ENCODE measurements at places on chromosomes 3 and 15. TPM values are rescaled to one million over a fixed set of nuclear protein-coding genes. Genes with fewer than 3 reads are reported as not detected.

Gene SLC24A1
- total RNA-seq = 8.2 TPM

DNA sequence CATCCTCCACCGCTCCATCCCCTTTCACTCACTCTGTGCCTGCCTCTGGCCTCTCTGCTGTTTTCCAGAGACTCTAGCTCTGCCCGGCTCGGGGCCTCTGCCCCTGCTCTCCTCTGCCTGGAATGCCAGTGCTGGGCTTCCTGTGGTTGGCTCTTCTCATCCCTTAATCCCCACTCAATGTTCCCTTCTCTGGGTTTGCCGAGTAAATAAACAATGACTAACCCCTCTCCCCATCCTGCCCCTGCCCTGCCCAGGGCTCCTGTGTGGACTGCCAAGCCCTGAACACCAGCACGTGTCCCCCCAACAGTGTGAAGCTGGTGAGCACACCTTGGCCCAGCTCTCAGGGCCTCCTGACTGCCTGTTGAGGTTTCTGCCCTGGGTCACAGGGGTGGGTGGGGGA lies 12.2 kb downstream of the STAB1 start:
- peak; percentile 61 for DNase-seq

Gene WDR72
- not detected for total RNA-seq

DNA sequence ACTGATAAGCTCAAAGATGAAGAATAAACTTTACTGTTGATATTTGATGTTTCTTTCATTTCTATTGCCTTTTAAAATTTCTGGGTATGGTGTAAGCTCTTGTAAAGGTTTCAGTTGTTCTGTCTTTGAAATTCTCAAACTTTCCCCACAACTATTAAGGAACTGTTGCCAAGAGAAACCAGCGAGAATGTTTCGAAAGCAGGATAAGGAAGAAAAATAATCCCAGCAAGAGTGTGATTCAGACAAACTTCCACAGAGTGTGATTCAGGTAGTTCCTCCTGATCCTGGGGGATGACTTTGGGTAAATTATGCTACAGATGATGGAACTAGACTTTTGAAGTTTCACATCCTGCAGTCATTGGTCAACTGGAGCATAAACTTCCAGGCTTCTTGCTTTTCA lies 632.0 kb downstream of the NSUN3 start:
- DNase-seq = no peak

DNA sequence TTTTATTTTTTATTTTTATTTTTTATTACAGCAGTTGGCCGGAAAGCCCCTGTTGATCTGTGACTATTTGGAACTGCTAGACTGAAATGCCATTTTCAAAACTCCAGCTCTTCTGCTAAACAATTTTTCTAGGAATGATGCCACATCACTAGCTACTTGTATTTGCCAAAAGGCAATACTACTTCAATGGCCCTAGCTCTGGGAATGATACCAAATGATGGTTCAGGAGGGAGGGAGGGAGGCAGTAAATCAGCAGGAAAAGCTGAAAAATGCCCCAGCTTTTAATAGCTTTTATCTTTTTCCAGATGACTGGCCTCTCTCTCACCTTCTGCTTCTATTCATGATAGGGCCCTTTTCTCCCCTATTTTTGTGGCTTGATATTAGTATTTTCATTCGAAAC lies 2.6 kb upstream of the CHL1 start:
- DNase-seq = no peak

GRCh38 chr3:152121270-152121636 lies 147.5 kb upstream of the MBNL1 start:
- no peak for DNase-seq

Gene KY
- not detected for total RNA-seq

GRCh38 chr3:169158379-169158778 lies 505.1 kb downstream of the MECOM start:
- no peak for DNase-seq

DNA sequence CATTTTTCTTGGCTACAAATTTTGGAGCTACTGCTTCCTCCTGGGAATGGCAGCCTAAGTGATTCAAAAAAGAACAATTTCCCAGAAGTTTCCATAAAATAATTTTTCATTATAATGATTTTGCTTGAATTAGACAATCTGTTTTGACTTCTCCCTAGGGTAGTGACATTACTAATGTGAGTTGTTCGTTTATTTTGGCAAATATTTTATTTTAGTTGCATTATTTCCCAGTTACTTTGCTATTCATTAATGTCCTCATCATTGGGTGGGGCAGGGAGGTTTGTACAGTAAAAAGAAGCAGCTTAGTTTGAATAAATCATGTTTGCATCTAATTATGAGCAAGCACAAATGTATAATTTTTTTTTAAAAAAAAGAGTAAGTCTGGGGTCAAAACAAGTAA lies 686.6 kb downstream of the ROBO2 start:
- DNase-seq = no peak

Gene LRRN1
- total RNA-seq = not detected

Gene PROK2
- total RNA-seq = not detected

DNA sequence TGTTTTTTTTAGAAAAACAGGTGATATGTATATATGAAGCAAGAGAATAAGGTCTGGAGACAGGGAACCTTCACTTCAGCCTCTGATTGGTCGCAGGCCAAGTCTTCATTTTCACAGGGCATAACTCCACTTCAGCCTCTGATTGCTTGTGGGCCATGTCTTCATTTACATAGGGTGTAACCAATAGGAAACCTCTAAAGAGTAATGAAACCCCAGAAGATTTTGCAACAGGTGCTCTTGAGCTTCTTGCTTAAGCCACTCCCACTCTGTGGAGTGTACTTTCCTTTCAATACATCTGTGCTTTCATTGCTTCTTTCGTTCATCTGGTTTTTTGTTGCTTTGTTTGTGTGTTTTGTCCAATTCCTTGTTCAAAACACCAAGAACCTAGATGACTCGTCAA lies 22.6 kb upstream of the SCG3 start:
- no peak for DNase-seq

Gene GOLGA6L6
- not detected for total RNA-seq

DNA sequence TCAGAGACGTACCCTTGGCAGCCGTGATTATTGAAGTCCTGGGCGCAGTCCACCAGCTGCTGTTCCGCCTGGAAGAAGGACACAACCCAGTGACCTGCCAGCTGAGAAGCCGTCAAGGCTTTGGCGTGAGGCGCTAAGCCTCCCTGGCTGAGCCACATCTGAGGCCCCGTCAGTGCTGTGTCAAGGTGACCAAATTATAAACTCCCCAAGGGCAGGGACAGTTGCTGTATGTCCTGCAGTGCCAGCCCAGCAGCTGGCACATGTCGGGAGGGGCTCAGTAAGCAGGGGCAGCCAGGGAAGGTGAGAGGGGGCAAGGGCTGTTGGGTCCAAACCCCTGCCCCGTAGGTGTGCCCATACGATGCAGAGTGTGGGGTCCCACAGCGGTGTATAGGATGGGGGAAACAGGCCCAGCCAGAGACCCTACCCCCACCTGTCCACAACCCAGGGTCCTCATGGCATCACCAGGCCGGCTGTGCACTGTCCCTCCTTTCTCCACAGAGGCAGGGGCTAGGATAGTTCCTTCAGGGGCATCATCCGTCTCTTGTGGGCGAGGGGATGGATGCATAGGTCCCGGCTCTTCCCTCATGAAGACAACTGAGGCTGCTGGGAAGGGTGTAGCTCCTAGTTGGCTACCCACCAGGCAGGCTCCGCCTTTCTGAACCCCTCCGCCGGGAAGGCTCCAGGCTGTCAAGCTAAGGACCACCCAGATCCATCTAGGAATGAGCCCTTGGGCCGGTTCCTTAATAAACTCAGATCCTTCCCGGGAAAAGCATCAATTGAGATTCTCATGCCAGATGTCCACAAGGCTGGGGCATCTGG lies 13.2 kb downstream of the CTSH start:
- DNase-seq = no peak

DNA sequence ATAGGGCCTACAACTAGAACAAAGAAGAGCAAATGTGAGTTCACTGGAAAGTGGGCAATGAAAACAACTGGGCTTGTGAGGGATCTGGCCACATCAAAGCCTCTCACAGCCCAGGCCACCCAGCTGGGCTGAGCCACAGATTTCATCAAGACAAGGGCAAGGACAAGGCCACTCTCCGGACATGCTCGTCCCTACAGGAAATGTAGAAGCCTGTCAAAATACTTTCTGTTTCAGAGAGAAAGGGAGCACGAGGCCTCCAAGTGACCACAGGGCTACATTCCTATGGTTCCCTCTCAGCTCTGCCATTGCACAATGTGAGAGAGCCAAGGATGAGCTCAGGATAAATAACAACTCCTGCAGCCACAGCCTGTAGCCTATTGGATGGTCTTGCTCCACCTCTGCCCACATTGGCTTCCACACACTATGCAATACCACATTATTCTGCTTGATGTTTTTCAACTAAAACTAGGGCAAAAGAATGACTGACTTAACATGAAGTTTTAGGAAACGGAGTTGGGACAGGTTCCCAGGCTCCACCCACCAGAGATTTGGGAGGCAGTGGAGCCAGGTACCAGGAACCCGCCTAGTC lies 12.1 kb downstream of the TBC1D2B start:
- DNase-seq = peak; percentile 98

Gene HYAL1
- 0.18 TPM for total RNA-seq

- no peak for DNase-seq
Measured at GRCh38 chr3:128950223-128950938, 43.5 kb downstream of the CFAP92 start.

Gene CDHR4
- total RNA-seq = not detected

DNA sequence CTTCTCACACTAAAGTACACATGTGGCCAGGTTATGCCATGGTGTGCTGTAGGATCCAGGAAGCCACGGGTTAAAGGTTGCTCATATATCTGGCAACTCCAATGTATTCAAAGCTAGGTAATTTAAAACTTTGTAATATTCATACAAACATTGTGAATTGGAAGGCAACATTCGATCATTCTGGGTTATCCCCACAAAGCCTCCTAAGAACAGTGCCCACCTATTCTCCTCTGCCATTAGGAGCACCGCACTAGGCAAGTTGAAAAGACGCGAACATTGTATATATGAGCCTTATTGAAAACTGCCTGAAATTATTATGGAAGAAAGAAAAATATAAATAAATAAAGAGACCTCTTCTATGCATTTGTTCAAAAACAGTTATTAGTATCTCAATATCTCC lies 228.2 kb downstream of the IGSF11 start:
- DNase-seq = no peak

DNA sequence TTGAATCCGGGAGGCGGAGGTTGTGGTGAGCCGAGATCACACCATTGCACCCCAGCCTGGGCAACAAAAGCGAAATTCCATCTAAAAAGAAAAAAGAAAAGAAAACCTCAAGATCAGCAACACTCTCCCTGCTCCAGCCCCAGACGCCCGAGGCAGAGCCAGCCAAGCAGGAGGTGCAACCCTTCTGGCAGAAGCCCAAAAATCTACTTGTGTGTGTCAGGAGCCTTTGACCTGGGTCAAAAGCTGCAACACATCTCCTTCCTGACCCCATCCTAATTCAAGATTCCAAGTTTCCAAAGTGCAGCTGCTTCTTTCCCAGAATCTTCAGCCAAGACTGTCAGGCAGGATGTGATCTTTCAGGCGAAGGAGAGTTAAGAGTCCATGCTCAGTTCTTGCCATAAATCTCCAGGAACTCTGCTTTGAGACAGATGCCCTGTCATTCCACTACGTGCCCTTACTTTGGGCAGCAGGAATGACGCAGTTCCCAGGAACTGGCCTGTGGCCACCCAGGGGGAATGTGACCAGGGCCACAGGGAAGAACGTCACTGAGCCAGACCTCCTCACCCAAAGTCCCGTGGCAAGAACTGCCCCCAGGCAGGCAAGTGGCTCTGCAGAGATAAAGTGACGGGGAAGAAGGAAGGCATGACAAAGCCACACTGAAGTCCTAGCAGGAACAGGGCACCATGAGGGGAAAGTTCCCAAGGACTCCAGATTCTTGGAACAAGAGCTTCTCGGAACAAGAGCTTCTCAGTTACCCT lies 39.4 kb downstream of the SH3BP5 start:
- peak; percentile 62 for DNase-seq

- no peak for DNase-seq
Measured at GRCh38 chr3:27281671-27282150, 87.5 kb downstream of the NEK10 start.

- DNase-seq = no peak
Measured at GRCh38 chr3:140953028-140953960, 11.7 kb downstream of the SLC25A36 start.

Gene SKOR1
- not detected for total RNA-seq

GRCh38 chr3:47098910-47099309 lies 65.0 kb downstream of the SETD2 start:
- no peak for DNase-seq

Gene RASL12
- 181 TPM for total RNA-seq

- DNase-seq = no peak
Measured at GRCh38 chr3:18092726-18093125, 332.4 kb downstream of the SATB1 start.

Gene DZIP3
- total RNA-seq = 13.4 TPM

DNA sequence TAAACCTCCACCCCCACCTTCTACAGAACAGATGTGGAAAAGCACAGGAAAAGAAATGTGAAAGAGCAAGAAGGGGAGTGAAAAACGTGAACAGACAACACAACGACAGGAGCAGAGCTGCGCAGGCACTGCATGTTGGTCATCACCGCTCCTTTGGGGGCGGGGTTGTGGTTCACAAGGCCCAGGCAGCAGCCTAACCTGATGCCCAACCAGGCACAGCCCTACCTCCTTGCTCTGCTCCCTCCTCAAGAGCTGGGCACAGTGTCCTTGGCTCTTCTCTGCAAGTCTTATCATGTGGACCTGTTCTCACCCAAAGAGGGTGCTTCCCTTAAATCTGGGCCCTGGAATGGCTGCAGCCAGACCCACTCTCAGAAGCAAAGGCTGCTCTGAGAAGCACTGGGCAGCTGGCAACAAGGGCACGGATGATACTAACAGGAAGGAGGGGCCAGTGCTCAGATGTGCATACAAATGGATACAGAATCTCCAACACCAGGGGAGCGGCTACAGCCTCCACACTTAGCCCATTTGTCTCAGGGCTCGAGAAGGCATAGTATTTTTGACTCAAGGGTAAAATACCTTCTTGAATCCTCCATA lies 64.6 kb downstream of the DHX30 start:
- DNase-seq = no peak

DNA sequence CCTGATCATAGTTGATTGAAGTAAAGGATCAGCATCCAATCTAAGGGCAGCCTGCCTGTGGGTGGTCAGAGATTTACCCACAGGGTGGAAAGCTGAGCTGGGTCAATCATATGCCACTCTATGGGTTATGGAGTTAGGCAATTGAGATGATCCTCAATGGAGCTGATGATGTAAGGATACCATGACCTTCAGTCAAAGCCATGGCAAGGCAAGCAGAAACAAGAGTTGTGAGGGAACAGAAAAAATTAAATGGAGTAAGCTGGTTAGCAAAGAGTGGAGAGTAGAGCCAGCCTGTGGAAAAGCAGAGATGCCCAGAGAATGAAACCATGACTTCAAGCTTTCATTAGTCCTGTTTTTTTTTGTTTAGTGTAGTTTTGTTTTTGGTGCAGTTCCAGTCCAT lies 5.7 kb upstream of the IQGAP1 start:
- no peak for DNase-seq

All from SJSA1 (cell line).